H9 (cell line): ENCODE measurements at places on chromosomes 11 and 22.
A peak's percentile ranks its signal among the peaks of the same experiment; 100 is the strongest.

- no peak for DNase-seq
Observed at GRCh38 chr11:100467821-100468508, 219.1 kb upstream of the ARHGAP42 start.

DNA sequence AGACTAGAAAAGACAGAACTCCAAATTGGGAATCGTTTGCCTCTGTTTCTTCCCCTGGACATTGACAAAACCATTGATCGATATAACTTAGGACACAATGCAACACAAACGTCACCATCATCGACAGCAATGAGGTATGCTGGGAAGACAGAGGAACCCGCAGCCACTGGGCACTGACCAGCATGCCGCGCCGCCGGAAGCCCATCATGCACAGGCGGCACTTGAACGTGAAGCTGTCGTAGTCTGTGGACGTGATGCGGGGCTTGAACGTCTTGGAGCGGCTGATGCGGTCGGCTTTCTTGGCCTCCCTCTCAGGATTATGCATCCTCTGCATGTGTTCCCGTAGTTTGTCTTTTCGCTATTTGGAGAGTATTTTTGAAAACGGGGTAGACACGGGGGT lies 23.0 kb upstream of the NFRKB start:
- DNase-seq: no peak

DNA sequence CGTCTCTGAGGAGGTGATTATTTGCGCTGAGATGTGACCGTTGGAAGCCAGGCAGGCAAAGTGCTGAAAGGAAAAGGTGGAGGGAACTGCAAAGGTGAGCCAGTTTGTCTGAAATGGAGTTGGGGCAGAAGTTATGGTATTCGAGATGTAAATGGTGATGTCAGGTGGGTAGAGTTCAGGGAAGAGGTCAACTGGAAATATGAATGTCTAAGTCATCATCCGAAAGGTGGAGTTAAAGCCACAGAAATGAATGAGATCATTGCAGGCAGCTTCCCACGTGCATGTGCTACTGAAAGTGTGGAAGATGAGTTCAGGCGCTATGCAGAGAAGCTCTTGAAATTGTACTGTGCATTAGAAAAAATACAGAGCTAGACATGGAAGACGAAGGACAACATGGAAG lies 2.2 kb upstream of the BPIFC start:
- DNase-seq: no peak

- no peak for DNase-seq
Observed at GRCh38 chr11:12287009-12287373, 90.4 kb upstream of the PARVA start.

DNA sequence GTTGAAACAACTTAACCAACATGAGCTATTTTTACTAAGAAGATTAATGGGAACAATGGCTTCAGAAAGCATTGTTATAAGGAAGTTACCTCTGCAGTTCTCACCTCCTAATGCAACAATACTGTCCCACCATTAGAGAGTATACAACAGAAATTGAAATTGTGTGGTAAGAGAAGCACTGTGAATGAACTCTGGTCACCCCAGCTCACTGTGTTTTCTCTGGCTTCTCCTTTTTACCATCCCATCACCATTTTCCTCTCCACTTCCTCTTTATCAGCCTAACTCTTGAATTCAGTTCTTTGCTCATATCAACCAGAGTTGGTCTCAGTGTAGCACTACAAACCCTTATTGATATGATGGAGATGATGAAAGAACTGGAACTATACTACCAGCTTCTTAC lies 138.0 kb upstream of the POU2AF2 start:
- DNase-seq: no peak

GRCh38 chr11:130415731-130416529 lies 12.5 kb downstream of the ADAMTS8 start:
- DNase-seq: no peak

GRCh38 chr22:20937031-20937793 lies 20.0 kb downstream of the CRKL start:
- no peak for DNase-seq

GRCh38 chr11:81219661-81220060 lies 1514.0 kb downstream of the FAM181B start:
- DNase-seq: no peak

GRCh38 chr11:119147604-119148333 lies 1.1 kb upstream of the ABCG4 start:
- peak; percentile 59 for DNase-seq

DNA sequence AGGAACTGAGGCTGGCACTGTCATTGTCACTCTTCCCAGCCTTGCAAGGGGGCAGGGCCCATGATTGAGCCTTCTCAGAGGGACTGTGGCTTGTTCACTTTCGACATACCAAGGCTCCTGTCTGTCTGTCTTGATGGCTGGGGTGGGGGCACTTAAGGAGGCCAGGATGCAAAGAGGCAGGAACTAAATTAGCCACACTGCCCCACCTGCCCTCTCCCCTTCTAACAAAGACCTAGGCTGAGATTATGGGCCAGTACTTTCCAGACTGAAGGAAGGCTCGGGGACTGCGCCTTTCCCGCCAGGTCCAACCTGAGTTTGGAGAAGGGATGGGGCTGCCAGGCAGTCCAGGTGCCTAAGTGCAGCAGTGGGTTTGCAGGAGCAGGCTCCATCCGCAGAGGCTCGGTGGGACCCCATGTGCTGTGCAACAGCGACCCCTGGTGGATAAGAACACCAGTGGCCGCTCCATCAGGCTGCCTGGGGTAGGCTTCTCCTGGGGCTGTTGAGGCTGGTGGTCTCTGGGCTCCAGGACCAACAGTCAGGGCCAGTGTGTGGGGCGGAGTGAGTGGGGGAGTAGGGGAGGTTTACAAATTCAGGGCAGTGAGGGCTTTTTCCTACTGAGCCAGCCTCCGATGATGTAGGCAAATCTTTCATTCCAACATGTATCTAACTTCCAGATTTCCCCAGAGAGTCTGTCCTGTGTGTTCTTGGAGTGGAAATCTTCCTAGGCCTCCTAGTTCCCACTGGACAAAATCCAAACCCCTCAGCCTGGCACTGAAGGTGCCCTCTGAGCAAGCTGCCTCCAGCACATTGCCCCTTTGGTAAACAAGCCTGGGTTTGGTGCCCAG lies 93.9 kb downstream of the INSC start:
- peak; percentile 88 for DNase-seq

DNA sequence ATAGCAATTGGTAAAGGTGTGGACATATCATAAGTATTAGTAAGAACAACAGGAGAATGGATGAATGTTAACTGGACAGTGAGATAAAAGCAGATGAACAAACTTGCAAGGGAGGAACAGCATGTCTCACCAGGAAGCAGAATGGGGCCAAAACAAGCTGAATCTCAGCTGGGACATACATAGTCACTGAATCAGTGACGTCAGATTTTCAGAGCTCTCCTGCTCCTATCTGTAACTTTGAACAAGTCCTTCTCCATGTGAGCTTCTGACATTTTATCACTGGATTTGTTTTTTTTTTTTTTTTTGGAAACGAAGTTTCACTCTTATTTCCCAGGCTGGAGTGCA lies 118.7 kb downstream of the BBOX1 start:
- DNase-seq: no peak

DNA sequence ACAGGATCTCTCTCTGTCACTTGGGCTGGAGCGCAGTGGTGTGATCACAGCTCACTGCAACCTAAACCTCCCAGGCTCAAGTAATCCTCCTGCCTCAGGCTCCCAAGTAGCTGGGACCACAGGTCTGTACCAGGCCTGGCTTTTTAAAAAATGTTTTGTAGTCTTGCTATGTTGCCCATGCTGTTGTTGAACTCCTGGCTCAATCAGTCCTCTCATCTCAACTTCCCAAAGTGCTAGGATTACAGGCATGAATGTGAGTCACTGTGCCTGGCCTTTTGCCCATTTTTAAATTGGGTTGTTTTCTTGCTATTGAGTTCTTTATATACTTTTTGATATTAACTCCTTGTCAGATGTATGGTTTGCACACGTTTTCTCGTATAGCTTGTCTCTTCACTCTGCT lies 33.0 kb upstream of the PITPNB start:
- no peak for DNase-seq
